NCI-H1048 (cell line): ENCODE measurements at places on chromosomes 1 and 21.

GRCh38 chr1:207854001-207854400 lies 56.9 kb downstream of the CD34 start:
- no peak for DNase-seq

DNA sequence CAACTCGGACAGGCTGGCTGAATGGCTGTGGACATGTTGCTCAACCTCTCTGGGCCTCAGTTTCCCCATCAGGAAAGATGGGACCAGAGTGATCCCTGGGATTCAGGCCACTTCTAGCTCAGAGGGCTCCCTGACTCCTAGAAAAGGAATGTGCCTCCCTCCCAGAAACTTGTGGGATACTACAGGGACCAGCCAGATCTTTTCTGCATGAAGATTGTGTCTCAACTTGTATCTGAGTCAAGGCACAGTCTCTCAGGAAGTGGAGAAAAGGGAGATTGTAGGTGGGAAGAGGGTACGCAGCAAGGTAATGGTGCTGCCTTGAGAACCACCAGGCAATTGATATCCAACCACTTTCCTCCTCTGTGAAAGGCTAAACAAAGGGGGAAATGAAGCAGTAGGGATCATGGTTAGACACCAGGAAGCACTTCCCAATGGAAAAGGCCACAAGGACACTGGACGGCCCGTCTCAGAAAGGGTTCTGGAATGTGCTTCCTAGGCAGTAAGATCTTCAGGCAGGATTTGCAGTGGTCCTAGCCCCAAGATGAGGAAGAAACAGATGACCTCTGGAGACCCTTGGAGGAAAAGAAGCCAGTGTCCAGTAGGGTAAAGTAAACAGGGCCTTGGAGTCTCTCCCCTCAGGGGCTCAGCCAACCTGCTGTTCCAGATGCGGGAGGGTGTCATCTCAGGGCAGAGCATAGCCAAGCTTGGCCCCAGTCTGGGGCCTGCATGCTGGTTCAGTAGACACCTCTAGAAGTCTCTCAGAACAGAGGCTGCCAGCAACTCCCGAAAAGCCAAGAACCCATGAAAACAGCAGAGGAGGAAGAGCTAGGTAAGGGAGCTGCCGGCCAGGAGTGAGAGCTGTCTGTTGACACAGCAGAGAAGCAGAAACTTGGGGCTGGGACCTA lies 16.8 kb downstream of the IFFO2 start:
- DNase-seq: no peak

GRCh38 chr1:150429805-150430204 lies 57.4 kb upstream of the TARS2 start:
- no peak for DNase-seq

- DNase-seq: no peak
Measured at GRCh38 chr1:90504509-90504908, 212.6 kb downstream of the BARHL2 start.

- DNase-seq: no peak
Measured at GRCh38 chr1:218480588-218481099, 135.5 kb downstream of the TGFB2 start.

DNA sequence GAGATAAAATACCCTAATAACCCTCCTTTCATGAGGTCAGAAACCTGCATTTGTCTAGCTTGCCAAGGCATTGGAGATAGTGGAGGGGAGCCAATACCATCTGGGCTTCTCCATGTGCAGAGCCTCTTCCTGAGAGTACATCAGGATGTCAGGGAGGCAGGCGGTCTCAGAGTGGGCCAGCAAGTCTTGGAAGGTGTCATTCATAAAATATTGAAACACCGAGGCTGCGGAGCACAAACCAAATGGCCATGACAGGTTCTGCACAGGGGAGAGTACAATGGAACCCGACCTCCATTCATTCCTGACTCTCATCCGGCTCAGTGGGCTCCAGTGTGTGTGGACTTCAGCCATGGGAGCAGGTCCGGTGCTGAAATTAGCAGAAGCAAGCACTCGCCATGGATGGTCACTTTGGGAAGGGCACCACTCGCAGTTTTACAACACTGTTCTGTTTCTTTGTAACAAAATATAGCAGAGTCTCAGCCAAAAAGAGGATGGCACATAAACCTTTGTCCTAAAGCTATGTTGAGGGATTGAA lies 446.6 kb downstream of the SIPA1L2 start:
- no peak for DNase-seq

GRCh38 chr1:213335084-213335483 lies 284.0 kb downstream of the RPS6KC1 start:
- no peak for DNase-seq

GRCh38 chr1:243415663-243416408 lies 160.0 kb downstream of the SDCCAG8 start:
- no peak for DNase-seq

GRCh38 chr1:54528613-54529012 lies 19.4 kb upstream of the ACOT11 start:
- no peak for DNase-seq

- DNase-seq: no peak
Measured at GRCh38 chr21:46100020-46100419, 2.1 kb downstream of the COL6A2 start.

GRCh38 chr1:172408958-172409357 lies 11.5 kb upstream of the C1orf105 start:
- DNase-seq: no peak
